Ureter (tissue), 1 donor: ENCODE measurements at places on chromosomes 2 and 18. TPM values are rescaled to one million over a fixed set of nuclear protein-coding genes. Genes with fewer than 3 reads are reported as not detected.

DNA sequence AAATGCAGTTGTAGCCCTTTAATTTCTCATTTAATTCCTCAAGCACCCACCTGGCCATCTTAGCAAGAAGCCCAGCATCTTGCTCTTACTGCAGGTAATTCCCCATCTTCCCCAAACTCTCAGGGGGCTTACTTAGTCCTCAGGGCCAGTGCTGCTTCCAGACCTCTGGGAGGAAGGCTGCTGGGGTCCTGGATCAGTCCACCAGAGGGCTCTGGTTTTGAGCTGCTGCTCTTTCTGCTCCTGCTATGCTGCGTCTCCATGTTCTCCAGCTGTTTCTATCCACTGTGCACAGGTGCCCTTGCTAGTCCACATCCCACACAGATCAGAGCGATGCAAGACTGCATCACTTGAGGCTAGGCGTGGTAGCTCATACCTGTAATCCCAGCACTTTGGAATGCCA is 34.5 kb upstream of the TMEM87B start:
- no peak for DNase-seq

The VSNL1 gene
- 0.39 TPM for total RNA-seq

- DNase-seq = no peak
Observed at GRCh38 chr2:215876139-215876936, 137.0 kb downstream of the MREG start.

GRCh38 chr2:111622859-111623258 is 261.1 kb downstream of the ANAPC1 start:
- DNase-seq = no peak

DNA sequence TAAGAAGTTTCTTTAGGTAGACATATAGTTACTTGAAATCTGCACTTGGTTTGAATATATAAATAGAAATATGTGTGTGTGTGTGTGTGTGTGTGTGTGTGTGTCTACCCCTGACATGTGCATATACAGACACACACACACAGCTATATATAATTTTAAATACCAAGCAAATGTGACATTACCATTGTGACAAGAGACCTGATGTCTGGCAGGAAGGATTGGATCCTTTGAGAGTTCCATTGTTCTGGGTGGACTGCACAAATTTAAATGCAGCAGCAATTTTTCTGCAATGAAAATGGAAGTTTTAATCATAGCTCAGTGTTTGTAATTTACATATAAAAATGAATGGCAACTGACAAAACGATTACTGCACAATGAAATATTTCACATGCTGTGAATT is 87.8 kb upstream of the CCDC195 start:
- DNase-seq = no peak

DNA sequence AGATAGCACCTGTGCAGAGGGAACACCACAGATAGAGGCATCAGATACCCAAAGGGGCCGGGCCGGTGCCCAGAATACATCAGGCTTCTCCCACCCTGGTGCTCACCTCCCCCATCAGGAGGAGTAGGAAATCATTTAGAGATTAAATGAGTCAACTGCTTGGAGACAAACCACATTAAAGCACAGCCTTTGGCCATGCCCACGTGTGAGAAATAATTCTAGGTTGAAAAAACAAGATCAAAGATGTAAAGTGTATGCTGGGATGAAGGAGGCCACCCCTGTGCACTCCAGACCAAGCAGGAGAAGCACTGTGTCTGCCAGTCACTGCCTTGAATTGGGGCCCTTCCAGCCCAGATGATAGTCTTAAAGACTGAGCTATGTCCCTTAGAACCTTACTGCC is 152.8 kb upstream of the ACAA2 start:
- no peak for DNase-seq

The CIB4 gene
- total RNA-seq = not detected

DNA sequence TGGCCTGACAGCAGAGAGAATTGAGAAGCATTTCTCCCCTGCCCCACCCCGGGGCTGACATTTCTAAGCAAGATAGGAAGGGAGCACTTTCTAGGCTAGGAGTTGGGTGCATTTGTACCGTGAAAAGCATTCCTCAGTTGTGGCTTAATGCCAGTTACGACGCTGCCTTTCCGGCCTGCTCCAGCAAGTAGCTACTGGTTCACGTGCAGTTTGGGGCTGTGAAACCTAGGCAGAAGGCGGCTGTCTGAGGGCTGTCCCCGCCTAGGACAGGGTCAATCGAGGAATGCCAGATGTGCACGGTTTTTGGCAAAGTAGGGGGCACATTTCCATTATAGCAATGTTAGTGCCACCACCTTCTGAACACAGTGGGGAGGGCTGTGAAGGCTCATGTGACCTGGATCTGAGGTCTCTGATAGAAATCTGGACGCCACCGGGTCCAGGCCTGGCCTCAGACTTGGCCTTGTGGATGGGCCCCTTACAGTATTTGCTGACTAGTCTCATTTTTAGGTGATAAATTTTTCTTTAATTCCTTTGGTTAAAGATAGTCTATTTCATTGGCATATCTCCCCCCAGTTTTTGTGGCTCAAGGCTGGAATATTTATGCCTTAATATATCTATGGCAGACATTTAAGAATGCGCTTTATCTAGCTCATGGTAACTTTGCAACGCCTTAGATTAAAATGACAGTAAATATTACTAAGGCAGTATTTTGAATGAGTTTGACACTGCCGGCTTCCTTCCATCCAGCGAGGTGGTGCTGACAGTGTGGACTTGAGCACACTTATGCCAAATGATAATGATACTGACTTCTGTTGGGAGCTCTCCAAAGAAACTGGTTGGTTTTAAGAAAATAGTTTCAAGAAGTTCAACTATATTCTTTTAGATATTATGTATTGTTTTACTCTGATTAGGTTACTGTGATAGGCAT is 78.7 kb downstream of the LPIN1 start:
- no peak for DNase-seq

DNA sequence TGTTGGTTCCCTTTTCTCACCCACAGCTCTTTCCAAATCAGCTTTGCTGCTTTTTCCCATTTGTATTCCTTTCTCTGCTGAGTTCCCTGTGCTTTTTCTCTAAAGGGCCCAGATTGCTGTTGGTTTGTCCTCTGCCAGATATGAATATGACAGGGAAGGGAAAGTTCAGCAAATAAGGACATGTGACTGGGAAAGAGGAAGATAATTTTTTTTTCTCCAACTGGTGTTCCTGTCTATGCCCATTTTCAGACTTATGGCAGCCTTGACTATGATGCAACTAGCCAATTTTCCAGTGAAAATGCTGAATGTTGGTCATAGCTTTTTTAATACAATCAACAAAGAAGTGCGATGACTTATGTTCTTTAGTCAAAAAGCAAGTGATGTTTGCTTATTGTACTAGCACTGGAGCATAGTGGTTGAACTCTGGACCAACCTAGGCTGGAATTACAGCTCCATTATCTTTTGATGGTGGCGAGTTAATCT is 7.7 kb downstream of the MDH1 start:
- no peak for DNase-seq
